ENCODE measurements at places on chromosomes 6 and 20.

DNA sequence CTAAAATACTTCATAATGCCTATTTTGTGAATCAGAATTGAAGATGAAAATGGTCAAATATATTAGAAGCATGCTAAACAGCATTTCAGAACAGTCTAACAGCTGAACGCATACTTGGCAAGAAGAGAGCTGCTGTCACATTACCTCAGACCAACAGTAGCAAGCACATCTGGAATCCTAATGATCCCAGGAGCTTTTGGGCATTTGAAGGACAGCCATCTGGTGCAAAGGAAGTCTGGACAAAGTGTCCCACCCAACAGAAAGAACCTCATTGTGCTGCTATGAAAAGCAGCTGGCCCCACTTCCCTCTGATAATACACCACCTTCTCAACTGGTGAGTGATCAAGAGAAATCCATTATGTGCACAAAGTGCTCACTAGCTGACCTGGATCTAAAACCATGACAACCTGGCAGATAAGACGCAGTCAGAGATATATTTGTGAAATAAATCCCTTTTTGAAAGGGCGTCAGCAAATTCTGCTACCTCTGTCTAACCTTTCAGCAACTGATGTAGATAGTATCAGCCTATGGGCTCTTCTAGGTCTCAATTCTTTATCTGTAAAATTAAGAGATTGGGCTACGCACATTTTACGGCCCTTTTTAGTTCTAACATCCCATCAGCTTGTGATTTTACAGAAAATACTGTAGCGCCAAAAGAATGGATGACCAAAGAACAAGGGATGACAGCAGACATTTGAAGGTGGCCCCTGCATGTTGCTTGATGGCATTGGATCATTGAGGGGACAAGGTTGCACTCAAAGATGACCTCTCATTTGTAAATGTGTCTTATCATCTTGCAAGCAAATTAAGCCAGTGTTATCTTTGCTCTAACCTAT is 78.7 kb downstream of the SGK1 start:
- DNase-seq, result no peak

DNA sequence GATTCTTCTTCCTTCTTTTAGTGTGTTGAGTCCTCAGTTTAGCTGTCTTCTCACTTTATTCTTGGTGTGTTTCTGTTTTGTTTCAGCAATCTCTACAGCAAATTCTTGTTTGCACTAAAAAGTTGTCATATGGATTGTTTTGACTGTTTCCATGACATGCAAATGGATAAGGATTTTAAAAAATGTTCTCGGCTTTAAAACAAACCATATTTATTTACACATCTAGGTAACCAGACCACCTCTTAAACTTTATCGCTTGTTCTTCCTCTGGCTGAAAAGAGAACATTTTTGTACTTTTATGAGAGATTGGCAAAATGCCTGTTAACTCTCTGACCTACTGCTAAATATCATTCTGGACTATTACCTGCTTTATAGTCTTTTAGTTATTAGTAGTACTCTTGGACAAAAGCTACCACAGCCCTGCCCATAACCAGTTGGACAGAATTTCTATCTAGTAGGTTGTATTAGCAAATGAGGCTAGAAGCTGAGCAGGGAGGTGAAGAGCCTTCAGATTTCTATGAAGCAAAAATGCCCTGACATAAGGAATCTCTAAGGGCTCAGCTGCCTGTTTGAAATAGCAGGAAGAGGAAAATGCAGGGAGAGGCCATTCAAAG is 268.3 kb downstream of the CD109 start:
- no peak for DNase-seq

- DNase-seq, result no peak
Measured at GRCh38 chr20:23231561-23232218, 118.9 kb upstream of the NXT1 start.

- no peak for DNase-seq
Measured at GRCh38 chr6:20178327-20178726, 33.9 kb downstream of the MBOAT1 start.

GRCh38 chr6:157640746-157641451 is 182.1 kb upstream of the SNX9 start:
- no peak for DNase-seq

DNA sequence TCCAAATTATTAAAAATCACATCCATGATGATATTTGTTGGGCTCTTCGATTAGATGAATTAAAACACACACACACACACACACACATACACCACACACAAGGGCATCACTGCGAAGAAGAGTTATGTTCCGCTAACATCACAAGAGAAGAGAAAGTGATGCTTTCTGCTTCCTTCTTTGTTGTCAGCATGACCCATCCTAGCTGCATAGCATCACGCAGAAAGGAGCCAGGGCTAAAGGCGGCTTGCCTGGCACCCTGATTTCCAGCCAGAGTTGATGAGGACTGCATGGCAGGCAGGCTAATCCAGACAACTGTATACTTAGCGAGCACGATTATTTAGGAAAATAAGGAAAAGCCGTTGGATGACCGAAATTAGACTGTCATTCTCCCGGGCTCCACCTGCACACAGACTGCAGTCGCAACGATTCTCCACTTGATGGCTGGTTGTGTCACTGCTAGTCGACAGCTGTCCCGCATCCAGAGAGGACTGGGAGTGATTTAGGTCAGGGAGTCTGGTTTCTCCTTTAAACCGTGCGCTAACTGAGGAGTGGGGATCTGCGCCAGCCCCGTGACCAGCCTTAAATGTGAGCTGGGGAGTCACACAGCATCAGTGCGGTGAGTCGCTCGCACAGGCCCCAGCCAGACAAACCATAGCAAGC is 70.6 kb upstream of the SOX4 start:
- DNase-seq, result no peak

Data from cortex of kidney (tissue), 1 donor.